ENCODE measurements at places on chromosomes 1 and 21. TPM values are rescaled to one million over a fixed set of nuclear protein-coding genes. Genes with fewer than 3 reads are reported as not detected.

The HOOK1 gene
- total RNA-seq = not detected

The ZMPSTE24 gene
- 86.7 TPM for total RNA-seq

The CRP gene
- not detected for total RNA-seq

DNA sequence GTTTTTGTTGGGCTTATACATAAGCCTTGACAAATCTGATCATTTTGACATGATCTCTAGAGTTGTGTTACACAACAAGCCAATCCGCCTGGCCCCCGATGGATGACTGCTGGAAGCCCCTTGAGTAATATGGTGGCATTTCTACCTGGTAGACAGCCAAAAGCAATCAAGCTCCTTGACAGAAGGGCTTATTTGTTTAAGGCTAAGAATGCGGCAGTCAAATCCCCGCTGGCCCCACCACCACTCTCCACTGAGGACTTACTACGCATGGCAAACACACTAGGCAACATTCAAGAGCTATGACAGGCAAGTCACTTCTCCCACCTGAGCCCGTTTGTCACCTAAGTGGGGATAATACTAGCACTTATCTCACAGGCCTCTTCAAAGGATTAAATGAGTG lies 33.4 kb upstream of the C1orf198 start:
- no peak for DNase-seq

DNA sequence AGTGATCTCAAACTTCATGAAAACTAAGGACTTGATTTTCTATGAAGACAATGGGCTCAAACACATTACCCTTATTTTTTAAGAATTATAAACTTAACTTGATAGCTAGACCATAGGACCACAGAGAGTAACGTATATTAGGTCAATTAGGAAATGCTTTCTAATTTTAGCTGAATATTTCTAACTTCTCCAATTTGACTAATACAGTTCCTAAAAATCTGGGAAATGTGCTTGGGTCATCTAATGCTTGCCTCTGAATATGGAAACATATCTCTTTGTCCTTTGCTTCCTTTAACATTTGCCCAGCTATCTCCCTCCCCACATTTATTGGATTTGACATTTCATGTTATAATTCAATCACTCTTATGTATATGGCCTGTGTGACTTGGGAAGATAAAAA lies 141.4 kb downstream of the LHX8 start:
- DNase-seq = no peak
